Non-pigmented ciliary epithelial cell (primary cell): ENCODE measurements at places on chromosomes 2 and 18.

DNA sequence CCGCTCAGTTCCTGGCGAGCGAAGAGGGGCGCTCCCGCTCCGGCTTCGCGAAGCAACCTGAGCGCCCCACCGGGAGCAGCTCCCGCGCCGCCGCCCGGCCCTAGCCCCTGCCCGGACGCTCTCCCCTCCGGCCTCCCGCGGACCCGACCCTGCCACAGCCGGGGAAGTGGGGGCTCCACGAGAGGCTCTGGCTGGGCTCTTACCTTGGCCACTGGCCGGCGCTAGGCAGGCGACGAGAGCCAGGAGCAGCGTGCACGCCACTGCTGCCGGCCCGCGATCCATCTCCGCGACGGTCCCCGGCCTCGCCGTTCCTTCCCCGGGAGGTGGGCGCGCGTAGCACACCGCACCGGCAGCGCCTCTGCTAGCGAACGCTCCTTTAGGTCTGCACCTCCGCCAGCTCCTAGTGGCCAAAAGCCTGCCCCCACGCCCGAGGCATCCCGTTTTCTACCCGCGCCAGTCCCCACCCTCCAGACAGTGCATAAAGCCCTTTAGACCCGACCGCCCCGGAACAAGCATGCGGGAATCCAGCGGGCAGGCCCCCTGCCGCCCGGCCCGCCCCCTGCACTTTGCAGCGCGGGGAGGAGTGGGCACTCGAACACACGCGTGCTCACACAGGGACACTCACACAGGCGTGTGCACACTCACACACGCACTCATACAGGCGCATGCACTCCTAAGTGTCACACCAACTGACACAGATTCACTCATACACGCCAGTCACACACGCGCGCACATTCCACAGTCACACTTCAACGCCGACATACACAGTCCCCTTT lies at the start of gene LRP2:
TSS of gene LRP2 (minus strand) at position 417 of the 776 bp plus-strand sequence. CDS start at position 282, 135 bp downstream.
- no peak for DNase-seq

GRCh38 chr2:152335726-152336118 lies 748 bp downstream of the FMNL2 start:
- DNase-seq: no peak

GRCh38 chr18:26806224-26806623 lies 59.3 kb downstream of the AQP4 start:
- no peak for DNase-seq

- no peak for DNase-seq
Measured at GRCh38 chr18:10072671-10073175, 158.9 kb downstream of the VAPA start.

- DNase-seq: no peak
Measured at GRCh38 chr2:230940471-230940815, 15.4 kb upstream of the GPR55 start.

- no peak for DNase-seq
Measured at GRCh38 chr18:45755934-45756333, 32.0 kb downstream of the SLC14A1 start.

- DNase-seq: peak; percentile 26
Measured at GRCh38 chr18:61851940-61852451, 40.8 kb downstream of the RNF152 start.

DNA sequence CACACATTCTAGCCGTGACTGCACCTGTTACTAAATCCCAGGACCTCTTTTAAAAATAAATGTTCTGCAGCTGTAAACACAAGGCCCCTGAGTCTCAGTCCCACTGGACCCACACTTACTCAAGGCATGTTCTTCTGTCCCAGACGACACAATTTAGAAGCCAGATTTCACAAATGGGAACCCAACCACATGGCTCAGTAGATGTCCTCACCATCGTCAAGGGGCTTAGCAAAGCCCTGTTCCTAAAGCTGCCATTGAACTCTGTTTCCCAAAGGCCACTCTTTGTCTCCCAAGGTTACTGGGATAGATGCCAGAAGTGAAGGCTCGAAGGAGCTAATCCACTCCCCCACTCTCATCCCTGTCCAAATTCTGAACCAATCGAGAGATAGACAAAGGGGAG lies 301.0 kb downstream of the GALR1 start:
- DNase-seq: no peak

- no peak for DNase-seq
Measured at GRCh38 chr2:196967116-196967515, 40.6 kb upstream of the PGAP1 start.

- DNase-seq: no peak
Measured at GRCh38 chr2:128261245-128262128, 57.2 kb downstream of the HS6ST1 start.

GRCh38 chr2:138708682-138709241 lies 71.4 kb downstream of the NXPH2 start:
- DNase-seq: peak; percentile 17

- DNase-seq: no peak
Measured at GRCh38 chr2:84781942-84782716, 98.8 kb downstream of the TRABD2A start.

DNA sequence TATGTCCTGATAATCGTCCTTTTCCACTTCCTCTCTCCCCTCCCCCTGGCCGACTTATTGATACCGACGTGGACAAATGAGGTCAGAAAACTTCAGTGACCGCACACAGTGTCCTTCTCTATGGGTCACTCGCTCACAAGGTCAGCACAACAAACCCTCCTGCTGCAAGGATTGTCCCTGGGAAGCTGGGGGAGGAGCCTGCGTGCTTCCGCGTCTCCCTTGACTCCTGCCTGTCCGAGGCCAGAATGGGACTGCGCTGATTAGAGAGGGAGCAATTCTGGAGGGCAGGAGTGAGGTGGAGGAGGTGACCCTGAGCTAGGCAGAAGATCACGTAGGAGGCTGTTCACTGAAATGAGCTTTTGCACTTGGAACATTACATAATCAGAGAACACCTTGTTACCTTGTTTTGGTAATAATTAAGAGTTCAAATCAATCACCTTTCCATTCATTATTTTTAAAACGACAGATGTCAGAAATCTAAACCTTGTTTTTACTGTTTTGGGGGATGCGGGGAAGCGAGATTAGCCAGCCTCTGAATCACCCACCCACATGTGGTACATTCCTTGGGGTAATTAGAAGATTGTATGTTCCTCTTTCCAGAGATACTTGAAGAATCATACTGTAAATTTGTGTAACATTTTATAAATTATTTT lies 70.6 kb downstream of the CTAGE1 start:
- no peak for DNase-seq

DNA sequence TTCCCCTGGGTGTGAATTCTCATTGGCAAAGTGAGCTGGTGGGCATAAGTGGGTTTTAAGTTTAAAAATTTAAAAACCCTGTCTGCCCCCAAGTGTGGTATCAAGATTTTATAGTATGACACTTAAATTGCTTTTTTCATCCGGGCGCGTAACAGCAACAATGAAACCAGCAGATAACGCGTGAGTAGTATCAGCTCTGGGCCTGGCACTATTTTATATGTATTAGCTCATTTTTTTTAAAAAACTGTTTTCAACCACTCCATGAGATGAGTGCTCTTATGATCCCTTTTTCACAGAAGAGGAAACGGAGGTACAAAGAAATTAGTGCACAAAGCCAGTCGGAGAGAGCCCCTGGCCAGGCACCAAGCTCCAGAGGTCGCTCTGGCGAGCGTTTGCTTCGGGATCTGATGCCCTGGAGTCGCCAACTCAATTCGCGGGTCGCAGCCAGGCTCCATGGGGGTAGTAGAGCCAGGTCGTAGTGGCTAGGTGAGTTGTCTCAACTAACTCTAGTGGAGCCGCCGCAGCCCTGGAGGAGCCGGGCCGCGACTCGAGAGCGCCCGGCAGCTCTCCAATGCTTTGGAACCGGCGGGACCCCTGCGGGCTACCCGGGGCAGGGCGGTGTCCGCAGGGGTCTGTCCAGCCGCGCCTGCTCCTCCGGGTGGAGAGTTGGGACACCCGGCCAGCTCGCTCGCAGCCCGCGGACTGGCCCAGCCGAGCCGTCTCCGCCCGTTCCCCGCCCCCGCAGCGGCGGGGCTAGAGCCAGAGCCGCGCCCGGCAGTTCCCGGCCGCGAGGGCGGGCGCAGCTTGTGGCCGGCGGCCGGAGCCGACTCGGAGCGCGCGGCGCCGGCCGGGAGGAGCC lies at the start of gene IL1R1:
TSS of gene IL1R1 (plus strand) at position 777 of the 859 bp plus-strand sequence. CDS start 14,979 bp downstream, outside the sequence.
- DNase-seq: no peak

- no peak for DNase-seq
Measured at GRCh38 chr2:212938144-212938793, 213.1 kb downstream of the IKZF2 start.

DNA sequence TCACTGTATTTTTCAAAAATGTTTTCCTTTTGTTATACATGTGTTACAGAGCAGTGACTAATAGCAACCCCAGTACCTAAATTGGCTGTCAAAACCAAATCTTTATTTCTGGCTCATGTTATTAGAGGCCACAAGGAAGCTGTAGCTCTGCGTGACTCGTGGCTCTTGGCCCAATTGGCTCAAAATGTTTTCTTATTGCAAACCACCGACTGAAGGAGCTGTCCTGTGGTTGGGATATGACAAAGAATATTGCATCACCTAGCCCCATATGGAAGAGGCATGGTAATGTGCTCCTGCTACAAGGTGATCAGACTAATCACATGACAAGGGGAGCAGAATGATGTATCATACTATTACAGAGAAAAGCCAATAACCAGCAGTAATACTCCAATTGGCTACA lies 1058.5 kb downstream of the CBLN2 start:
- DNase-seq: peak; percentile 4

- DNase-seq: no peak
Measured at GRCh38 chr18:9765501-9765900, 57.4 kb downstream of the RAB31 start.

GRCh38 chr2:65914244-65914786 lies 481.9 kb upstream of the SPRED2 start:
- no peak for DNase-seq

DNA sequence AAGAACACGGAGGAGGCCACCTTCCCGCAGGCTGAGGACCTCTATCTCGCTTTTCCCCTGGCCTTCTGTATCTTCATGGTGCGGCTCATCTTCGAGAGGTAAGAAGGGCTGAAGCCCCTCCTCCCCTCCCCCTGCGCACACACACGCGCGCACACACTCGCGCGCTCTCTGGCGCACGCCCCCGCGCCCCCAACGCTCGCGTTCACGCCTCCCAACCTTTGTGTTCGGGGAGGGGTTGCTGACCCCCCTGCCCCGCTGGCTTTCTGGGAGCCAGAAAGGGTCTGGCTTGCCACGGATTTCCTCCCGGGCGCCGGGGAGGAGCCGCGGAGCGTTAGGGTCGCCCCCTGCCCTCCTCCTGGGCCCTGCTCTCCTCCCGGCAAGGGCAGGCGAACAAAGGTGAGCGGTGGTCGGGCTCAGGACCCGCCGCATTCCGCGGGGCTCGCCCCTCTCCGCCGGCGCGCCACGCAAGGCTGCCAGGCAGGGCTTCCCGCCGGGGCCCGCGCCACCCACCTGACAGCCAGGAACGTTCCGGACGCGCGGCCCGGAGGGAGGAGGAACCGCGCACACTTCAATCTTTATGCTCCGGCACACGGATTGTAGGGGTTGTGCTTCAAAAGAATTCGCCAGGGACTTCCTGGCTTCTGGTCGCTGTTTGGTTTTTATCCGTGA lies 583 bp downstream of the CERS6 start:
- no peak for DNase-seq

DNA sequence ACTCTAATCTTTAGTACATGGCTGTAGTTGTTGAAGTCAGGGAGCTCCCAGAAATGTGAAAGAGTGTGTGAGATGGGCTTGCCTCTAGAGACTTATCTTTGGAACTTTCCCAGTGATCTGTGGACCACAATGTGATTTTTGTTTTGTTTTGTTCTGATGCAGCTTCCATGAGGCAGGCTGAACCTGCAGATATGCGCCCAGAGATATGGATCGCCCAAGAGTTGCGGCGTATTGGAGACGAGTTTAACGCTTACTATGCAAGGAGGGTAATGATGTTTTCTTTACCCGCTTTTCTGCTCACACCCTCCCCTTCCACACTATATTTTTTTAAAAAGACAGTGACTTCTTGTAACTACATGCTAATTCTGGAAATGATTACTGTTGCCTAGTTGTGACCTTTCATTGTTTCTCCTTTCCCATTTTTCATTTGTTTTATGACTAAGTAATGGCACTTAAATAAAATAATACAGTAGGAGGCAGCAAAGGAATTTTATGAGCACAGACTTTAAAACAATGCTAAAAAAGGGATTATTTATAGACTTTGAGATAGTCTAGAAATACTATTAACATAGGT lies 29.3 kb downstream of the BCL2L11 start:
- no peak for DNase-seq

DNA sequence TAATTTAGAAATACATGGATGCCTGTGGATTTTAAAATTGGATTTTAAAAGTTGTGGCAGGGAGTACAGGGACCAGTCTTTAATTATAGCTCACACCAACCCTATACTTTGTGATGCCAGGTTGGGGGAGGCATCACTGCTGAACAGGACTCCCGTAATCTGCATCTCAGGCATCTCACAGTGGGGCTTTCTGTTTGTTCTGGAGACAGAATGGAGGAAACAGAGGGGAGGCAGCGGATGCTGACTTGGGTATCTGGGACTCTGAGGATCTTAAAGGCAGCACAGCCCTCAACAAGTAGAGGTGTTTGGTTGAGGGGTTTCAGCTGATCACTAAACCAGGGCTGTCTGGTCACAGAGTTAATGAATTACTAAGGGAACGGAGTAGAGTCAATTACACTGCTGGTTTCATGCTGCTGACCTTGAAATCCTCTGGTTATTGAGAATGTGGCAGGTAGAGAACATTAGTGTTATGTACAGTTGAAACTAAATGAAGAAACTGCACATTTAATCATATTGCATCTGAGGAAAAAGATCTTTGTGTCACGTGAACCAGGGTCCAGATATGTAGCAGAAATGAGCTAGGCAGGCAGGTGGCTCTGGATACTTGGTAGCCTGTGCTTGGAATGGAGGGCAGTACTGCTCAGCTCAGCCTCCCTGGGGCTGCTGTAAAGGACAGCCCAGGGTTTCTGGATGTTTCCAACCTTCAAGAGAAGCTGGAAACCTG lies 40.3 kb downstream of the FHOD3 start:
- no peak for DNase-seq

GRCh38 chr2:19868701-19869580 lies 32.8 kb downstream of the TTC32 start:
- DNase-seq: no peak

GRCh38 chr2:222993920-222994650 lies 57.9 kb upstream of the KCNE4 start:
- peak; percentile 45 for DNase-seq

GRCh38 chr2:11473659-11474433 lies 7.9 kb upstream of the E2F6 start:
- no peak for DNase-seq

DNA sequence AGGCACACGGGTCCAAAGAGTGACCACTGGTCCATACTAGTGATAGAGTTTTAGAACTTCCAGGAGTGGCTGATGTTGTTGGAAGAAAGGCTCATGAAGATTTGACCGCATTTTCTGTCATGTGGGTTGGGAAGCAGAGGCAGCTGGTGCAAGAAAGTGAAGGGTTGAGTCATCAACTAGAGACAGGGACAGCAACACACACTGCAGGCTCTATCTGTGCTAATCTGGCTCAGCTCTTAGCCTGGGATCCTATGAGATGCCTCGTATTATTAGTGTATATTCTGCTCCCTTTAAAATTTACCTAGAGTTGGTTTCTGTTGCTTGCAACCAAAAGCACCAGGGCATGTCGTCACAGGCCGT lies 2.5 kb upstream of the SH3RF3 start:
- DNase-seq: peak; percentile 82

- no peak for DNase-seq
Measured at GRCh38 chr2:121902616-121903015, 147.2 kb downstream of the TSN start.
